ENCODE measurements at places on chromosomes 12 and 14.

DNA sequence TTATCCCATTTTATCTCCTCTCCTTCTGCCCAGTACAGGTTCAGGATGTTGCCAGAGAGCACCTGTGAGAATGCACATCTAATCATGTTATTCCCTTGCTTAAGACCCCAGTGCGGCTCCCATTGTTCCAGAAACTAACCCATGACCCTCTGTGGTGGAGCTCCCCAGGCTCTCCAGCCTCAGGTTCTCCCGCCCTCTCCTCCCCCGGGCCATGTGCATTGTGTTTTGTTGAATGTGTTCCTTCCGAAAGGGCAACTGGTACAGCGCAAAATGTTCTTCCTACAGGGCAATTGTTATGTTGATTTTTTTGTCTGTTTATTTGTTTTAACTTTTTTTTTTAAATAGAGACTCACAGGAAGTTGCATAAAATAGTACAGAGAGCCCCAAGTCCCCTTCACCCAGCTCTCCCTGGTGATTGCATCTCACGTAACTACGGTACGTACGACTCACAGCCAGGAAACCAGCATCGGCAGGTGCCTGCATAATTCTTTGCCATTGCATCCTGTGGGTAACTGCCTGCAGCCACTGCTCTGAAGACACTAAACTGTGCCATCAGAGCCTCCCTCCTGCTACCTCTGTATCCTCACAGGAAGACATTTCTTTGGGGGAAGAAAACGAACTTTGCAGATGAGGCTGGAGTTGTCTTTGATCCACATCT, 31.2 kb downstream of the TMEM132C start:
- no peak for DNase-seq

GRCh38 chr12:132675757-132676432, 11.2 kb downstream of the POLE start:
- no peak for DNase-seq

GRCh38 chr12:15752785-15753184, 36.4 kb downstream of the EPS8 start:
- DNase-seq: peak; percentile 79

DNA sequence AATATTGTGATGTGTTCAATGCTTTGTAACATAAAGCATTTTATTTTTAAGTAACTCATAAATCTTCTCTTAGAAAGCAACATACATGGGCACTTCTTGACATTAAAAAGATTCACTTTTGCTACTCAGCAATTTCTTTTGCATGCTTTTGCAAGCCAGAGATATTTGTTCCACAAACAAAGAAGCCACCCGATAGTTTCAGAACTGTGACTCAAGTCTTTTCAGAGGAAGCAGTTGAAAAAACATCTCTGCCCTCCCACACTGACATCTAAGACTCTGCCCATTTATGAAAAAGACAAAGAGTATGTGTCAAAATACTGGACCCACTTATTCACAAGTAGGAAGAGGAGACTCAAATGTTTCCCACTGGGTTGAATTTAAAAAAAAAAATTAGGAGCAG, 7.5 kb downstream of the APPL2 start:
- DNase-seq: peak; percentile 81

DNA sequence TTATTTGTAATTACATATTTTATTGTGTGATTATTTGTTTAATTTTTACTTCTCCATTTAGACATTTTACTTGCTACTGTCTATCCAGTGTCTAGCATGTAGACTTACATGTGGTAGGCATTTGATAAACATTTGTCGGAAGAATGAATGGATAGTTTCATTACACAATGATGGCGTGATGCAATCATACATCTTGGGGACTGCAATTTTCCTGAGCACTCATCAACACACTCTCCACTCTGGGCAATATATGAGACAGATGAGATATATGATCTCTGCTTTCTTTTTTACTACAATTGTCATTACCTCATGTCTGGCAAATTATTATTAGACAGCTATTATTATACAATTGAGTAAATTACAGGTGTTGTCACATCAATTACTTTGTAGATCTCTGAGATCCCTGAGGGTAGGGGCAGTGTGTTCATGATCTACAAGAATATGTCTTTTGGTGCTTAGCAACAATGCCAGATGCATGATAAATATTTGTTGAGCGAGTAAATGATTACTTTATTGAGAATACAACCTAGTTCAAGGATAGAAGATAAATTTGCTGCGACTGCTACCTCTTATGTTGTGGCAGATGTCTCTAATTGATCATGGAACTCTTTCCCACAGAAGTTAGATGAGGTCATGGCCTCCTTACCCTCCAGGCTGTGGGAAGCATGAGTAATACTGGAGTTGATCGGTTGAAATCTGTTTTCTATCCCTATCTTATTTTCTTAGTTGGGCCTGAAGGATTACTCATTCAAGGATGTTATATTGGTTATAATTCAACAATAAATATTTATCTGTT, 416.0 kb downstream of the LRIG3 start:
- DNase-seq: peak; percentile 68

GRCh38 chr12:102406033-102406584, 74.3 kb downstream of the IGF1 start:
- no peak for DNase-seq

GRCh38 chr12:79993106-79993862, 58.4 kb upstream of the PPP1R12A start:
- DNase-seq: no peak
